ENCODE measurements at places on chromosomes 13 and 19. TPM values are rescaled to one million over a fixed set of nuclear protein-coding genes. Genes with fewer than 3 reads are reported as not detected.

GRCh38 chr13:20547479-20547908 lies 19.5 kb upstream of the IFT88 start:
- no peaks in the 10 kb centered on the region for H3K4me1 ChIP-seq
- H3K27me3 ChIP-seq = no peaks in the 10 kb centered on the region
- H3K36me3 ChIP-seq = no peaks in the 10 kb centered on the region
- no peak overlapping the region for H3K27ac ChIP-seq
- H3K4me3 ChIP-seq = no peak overlapping the region
- no peak for DNase-seq

DNA sequence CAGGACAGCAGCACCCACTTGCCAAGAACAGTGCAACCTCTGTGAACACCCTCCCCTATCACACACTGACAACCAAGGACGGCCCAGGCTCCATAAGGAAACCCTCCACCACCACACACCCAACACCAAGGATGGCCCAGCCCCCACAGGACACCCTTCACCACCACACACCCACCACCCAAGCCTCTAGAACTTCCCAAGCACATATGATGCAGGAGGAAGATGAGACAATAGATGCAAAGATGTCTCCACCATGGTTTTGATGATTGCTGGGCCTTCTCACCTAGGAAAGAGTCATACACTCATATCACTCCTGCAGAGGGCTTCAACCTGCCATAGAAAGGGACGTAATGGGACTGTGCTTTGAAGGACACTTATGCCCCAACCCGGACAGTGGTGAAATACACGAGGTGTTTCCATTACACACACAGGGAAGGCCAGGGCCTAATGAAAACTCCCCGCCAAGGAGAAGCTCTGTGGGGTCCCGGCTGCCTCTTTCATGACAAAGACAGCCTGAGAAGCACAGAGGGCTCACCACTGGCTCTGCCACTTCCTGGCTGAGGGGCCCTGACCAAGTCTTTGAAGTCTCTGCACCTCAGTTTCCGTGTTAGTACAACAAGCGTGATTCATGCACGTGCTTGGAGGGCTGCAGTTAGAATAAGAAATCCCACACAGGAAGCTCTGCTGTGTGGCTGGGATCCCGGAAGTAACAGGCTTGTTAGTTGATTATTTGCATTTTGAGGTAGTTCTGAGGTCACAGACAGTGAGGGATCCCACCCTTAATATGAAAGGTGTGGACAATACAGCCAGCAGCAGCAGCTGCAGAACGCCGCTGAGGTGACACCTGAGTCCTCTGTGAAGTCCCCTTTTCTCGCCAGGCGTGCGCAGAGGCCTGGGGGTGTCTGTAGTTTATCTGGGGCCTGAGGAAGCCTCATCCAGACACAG lies 61.9 kb upstream of the ATP12A start:
- no peaks in the 10 kb centered on the region for H3K27me3 ChIP-seq
- H3K4me3 ChIP-seq = peak overlapping the region; percentile 53
- no peaks in the 10 kb centered on the region for H3K36me3 ChIP-seq

GRCh38 chr13:53110181-53110580 lies 81.6 kb downstream of the OLFM4 start:
- no peaks in the 10 kb centered on the region for H3K27me3 ChIP-seq
- DNase-seq = no peak

DNA sequence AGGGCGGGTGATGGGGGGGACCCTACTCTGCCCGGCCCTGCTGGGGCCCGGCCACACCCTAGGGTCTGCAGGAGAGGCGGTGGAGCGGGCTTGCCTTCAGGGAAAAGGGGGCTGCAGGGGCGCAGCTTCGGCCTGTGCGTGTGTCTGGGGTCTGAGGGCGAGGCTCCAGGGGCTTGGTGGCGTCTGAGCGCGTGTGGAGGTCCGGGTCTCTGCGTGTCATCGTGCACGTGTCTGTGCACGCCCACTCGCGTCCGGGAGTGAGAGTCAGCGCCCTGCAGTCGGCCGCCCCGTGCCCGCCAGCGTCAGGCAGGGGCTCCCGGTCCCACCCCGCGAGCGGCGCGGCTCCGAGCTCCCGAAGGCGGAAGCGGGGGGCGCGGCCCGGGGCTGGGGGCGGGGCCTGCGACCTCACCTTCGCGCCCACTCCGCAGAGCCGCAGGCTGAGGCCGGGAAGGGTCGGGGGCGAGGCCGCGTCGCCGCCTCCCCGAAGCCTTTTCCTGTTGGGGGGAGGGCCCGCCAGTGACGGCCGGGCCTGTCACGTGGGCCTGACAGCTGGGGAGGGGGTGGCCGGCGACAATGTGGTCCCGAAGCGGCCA lies at the start of gene ARHGAP45:
TSS of gene ARHGAP45 (plus strand) at position 420 of the 593 bp plus-strand sequence. CDS start 239 bp downstream, outside the sequence.
- H3K27ac ChIP-seq = peak within 1 kb of the TSS; percentile 50
- no peaks in the 10 kb centered on the region for H3K27me3 ChIP-seq
- H3K4me1 ChIP-seq = peaks cover 42% of the 10 kb centered on the region

DNA sequence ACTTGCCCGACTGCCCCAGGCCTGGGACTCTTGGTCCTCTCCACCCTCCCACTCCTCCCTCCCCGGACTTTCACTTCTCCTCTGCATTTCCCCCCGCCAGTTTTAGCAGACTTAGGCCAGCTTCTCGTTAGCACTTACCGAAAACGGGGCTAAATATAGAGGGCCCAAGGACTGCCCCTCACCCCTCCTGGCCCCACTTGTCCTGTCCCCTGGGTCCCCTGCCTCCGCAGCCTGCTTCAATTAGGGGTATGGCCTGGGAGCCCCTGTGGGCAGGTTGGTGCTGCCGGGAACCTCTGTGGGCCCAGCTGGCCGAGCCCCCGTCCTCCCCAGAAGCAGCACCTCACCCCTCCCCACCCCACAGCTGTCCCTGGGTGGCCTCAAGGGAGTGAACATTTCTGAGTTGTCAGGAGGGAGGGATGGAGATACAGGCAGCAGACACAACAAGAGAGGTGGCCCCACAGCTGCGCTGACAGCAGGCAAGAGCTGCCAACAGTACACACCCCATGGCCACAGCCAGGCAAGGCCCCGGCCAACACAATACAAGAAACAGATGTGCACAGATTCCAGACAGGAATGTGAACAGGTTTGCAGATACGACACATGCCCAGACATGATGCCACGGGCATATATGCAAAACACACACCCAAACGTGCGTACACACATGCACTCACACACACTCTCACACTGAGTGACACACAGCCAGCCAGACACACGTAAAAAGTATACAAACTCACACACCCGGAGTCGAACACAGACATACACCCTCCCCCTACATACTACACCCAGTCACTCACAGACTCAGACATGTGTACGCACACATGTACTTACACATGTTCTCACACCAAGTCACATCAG lies 2.6 kb downstream of the POU2F2 start:
- peaks cover 2% of the 10 kb centered on the region for H3K36me3 ChIP-seq
- no peaks in the 10 kb centered on the region for H3K27me3 ChIP-seq
- peak overlapping the region; percentile 93 for H3K4me3 ChIP-seq
- DNase-seq = no peak
- peak overlapping the region; percentile 17 for H3K27ac ChIP-seq
- peaks cover 65% of the 10 kb centered on the region for H3K4me1 ChIP-seq

DNA sequence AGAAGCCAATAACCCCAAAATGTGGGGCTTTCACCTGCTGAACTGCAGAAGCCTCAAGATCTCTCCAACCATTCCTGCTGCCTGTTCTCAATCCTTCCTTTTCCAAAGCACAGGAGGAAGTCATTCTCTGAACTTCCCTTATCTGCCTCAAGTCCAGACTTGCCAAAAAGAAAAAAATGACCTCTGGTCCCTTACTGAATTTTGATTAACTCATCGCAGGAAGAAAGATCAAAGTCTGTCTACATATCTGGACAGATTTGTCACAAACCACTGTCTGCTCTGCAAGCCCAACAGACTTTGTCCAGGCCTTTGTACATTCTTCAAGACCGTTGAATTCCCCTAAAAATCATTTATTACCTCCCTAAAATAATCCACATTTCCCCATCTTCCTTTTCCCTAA lies 126.5 kb upstream of the NBEA start:
- H3K27me3 ChIP-seq = no peaks in the 10 kb centered on the region
- H3K4me1 ChIP-seq = no peaks in the 10 kb centered on the region
- no peaks in the 10 kb centered on the region for H3K36me3 ChIP-seq
- no peak for DNase-seq

DNA sequence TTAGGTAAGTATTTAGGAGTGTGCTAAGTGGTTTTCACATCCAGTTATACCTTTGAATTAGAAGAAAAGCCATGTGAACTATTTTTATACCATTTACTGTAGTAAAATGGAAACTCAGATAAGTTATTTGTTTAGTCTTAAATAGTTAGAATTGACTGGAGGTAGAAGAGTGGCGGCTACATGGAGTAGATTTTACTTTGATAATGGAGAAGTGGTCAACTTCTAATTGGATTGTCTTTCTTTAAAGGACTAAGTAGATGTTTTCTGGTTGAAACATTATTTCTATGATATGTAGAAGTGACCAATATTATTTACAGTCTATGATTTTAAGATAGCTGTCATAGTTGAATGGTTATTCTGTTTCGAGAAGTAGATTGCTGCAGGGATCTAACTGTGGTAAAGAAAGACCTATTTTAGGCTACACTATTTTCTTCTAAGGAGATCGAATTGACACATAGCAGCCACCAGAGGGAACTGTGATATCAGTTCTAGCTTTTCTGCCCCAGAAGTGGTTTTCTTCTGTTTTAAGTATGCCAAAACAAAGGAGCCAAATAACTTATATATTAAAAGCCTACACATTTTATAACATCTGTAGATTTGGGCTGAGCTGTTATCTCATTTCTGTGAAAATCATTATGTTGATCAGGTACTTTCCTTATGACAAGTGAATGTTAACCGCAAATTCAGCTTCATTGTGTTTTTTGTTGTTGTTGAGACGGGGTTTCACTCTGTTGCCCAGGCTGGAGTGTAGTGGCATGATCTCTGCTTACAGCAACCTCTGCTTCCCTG lies 26.1 kb downstream of the ZMYM2 start:
- peak; percentile 6 for DNase-seq
- no peaks in the 10 kb centered on the region for H3K27me3 ChIP-seq
- H3K27ac ChIP-seq = peak overlapping the region; percentile 54

GRCh38 chr19:40604647-40605215 lies 3.6 kb downstream of the LTBP4 start:
- H3K36me3 ChIP-seq = no peaks in the 10 kb centered on the region
- H3K27me3 ChIP-seq = peaks cover 25% of the 10 kb centered on the region
- H3K4me1 ChIP-seq = peaks cover 78% of the 10 kb centered on the region
- peak overlapping the region; percentile 89 for H3K4me3 ChIP-seq
- DNase-seq = no peak

The KCNN4 gene
- total RNA-seq = 118 TPM

The NAPA gene
- 71.5 TPM for total RNA-seq

All from activated T-cell treated with anti-CD3 and anti-CD28 coated beads, Interleukin-2, amount 50 U/mL, for 72 hours (primary cell).